Activated T-cell treated with anti-CD3 and anti-CD28 coated beads for 24 hours (primary cell): ENCODE measurements at places on chromosomes 16 and 17.

GRCh38 chr16:66335704-66336329 is 30.7 kb upstream of the CDH5 start:
- no peak for DNase-seq

DNA sequence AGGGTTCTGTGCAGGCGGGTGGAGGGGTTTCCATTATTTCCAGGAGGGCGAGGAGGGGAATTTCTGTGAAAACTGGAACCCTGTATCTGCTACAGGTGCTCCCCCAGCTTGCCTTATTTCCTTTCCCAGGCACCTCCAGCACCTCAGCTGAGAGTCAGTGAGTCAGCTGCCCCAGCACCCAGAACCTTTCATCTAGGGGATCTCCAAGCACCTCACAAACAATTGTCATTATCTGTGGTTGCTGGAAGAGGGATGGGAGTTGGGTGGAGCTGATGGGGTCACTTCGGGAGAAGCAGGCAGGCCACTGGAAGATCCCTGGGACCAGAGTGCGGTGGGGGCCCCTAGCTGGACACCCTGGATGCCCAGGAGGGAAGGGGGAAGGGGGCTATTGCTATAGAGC is 10.0 kb upstream of the CLUH start:
- DNase-seq: no peak

DNA sequence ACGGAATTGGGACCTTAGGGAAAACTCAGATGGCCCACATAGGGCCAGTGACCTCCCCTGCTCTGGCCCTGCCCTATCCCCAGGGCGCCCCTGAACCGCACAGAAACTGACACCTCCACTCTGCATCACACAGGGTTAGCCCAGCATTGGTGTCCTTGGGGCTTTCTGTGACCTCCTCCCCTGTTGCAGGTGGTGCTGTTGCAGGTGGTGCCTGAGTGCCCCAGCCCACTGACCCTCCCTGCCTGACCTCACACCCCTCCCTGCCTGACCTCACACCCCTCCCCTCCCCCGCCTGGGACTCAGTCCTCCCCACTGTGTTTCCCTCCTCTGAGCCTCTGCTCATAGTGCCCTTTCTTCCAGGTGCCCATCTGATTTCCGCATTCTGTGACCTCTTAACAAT is 21.4 kb downstream of the TNFRSF13B start:
- no peak for DNase-seq

GRCh38 chr16:65376601-65377000 is 254.7 kb upstream of the CDH11 start:
- DNase-seq: no peak

- no peak for DNase-seq
Observed at GRCh38 chr17:54749157-54749556, 151.5 kb upstream of the TOM1L1 start.

DNA sequence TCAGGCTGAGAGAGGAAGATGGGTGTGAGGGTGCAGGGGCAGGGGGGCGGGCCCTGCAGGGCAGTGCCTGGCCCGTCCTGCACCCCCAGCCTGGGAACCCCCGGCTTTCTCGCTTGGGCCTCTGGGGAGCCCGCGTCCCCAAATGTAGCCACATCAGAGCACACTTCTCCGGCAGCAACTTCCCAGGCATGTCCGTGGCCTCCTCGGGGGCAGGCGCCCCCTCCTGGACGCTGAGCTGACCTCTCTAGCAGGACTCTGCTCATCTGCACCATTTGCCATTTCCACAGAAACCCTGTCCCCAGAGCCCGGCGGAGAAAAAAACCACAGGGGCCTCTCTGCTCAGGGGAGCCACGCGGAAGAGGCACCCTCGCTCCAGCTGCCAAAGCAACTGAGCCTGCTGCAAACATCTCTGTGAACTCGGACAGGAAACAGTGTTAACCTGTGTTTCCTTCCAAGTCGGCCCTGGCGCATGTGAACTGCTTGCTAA is 63.4 kb downstream of the KLHDC4 start:
- peak; percentile 27 for DNase-seq

DNA sequence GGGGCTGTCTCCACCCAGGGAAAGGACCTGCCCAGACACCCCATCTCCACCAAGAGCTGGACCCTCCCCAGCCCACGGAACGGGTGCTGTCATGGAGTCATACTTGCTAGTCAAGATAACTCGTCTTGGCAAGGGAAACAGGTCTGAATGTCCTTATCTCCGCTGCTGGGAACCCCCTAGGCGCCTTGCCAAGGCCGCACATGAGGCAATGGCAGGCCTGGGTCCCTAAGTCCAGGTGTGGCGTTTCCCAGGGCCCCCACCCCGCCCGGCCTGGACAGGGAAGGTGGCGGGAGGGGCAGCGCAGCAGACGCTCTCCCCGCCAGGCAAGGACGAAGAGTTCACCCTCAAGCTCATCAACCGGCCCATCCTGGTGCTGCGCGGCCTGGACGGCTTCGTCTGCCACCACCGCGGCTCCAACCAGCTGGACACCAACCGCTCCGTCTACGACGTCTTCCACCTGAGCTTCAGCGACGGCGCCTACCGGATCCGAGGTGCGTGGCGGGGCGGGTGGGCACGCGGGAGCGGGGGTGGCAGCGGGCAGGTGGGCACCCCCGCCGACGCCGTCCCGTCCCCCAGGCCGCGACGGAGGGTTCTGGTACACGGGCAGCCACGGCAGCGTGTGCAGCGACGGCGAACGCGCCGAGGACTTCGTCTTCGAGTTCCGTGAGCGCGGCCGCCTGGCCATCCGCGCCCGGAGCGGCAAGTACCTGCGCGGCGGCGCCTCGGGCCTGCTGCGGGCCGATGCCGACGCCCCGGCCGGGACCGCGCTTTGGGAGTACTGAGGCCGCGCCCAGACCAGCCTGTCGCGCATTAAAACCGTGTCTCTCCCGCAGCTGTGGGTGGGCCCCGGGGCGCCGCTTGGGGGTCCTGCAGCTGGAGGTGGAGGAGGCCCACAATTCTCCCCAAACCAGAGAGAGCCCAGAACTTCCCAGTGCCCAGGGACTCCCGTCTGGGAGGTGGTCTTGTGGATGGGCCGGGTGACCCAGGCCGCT is 8.4 kb downstream of the FSCN2 start:
- DNase-seq: no peak

GRCh38 chr17:6244796-6245195 is 174.6 kb downstream of the WSCD1 start:
- no peak for DNase-seq

DNA sequence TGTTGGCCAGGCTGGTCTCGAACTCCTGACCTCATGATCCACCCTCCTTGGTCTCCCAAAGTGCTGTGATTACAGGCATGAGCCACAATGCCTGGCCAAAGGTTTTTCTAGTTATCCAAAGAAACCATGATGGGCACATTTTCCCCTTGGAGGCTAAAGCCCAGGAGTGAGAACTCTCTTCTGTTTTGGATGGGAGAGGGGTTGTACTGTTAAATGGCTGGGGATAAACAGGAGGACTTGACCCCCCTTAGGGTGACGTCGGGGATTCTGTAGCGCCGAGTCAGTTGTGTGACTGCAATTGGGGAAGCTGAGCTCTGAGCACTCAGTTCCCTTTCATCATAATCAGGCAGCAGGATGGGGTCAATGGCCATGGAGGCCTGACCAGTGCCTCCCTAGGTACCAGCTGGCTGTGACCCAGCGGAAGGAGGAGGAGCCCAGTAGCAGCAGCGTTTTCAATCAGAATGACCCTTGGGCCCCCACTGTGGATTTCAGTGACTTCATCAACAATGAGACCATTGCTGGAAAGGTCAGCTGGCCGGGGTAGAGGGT is 4.1 kb downstream of the AOC3 start:
- no peak for DNase-seq

- DNase-seq: no peak
Observed at GRCh38 chr17:58534901-58535421, 20.5 kb upstream of the MTMR4 start.

DNA sequence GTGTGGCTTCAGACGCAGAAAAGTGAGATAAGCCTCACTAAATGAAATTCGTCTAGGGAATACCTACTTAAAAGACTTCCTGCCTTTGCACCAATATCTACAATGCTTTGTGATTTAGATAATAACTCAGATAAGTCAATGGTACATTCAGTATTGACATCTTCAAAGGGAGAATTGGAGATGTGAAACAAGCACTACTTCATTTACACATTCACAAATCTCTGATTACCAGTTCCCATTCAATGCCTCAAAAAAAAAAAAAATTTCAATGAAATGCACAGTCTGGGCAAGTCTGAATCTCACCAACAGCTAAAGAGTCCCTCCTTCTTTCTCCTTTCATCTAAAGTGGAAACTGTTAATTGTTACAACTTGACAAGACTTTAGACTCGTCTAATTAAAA is 3.7 kb downstream of the PHF12 start:
- DNase-seq: no peak

- DNase-seq: no peak
Observed at GRCh38 chr17:4086041-4086483, 56.8 kb downstream of the ZZEF1 start.

GRCh38 chr16:2966043-2966807 is 2.1 kb downstream of the KREMEN2 start:
- no peak for DNase-seq

- DNase-seq: no peak
Observed at GRCh38 chr17:37197336-37197735, 178.4 kb upstream of the C17orf78 start.

GRCh38 chr17:46832331-46832821 is 13.9 kb upstream of the WNT3 start:
- no peak for DNase-seq

DNA sequence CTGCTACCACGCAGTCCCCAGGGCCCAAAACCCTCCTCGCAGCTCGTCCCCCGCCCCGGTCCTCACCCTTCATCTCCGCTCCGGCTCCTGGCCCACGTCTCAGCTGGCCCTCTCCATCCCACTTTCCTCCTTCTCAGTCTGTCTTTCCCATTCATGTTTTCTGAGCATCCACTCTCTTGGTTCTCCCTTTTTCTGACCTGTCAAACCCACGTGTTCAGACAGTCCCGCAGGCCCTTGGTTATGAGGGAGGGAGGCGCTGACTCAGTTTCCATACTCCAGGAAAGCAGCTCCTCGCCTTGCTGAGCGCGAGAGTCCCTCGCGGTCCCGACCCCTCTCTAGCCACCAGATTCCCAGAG is 392 bp upstream of the HID1 start:
- DNase-seq: no peak

GRCh38 chr17:65495122-65496055 is 66.1 kb downstream of the AXIN2 start:
- DNase-seq: no peak

DNA sequence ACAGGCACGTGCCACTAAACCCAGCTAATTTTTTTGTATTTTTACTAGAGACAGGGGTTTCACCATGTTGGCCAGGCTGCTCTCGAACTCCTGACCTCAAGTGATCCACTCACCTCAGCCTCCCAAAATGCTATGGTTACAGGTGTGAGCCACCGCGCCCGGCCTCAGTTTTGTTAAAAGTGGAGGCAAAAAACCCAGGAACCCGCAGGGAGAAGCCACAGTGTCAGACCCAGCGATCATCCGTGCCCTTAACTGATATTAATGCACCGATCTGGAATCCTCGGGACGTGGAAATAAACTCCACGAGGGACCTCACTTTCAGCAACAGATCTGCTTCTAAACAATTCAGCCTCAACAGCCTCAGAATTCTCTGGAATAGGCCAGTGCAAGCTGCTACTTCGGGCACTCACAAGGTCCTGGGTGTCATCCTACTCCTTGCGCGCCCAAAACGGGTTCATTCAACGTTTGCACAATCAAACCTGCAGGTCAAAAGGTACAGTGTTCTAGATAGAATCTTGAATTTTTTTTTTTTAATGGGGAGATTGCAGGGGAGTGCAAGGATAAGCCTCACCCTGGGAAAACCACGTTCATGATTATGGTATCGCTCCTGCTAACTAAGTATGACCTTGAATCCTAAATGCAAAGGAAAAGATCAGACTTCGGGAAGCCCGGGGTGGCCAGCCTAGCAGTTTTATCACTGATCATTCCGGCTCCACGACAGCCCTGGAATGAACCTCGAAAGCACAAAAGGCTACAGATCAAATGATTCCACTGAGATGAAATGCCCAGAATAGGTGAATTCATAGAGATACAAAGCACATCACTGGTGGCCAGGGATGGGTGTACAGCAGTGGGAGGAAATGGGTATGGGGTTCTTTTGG is 22.4 kb downstream of the LITAF start:
- DNase-seq: no peak

GRCh38 chr16:83351846-83352245 is 455.9 kb upstream of the HSBP1 start:
- DNase-seq: no peak

- DNase-seq: peak; percentile 46
Observed at GRCh38 chr17:58156839-58157803, 8.9 kb downstream of the OR4D1 start.

DNA sequence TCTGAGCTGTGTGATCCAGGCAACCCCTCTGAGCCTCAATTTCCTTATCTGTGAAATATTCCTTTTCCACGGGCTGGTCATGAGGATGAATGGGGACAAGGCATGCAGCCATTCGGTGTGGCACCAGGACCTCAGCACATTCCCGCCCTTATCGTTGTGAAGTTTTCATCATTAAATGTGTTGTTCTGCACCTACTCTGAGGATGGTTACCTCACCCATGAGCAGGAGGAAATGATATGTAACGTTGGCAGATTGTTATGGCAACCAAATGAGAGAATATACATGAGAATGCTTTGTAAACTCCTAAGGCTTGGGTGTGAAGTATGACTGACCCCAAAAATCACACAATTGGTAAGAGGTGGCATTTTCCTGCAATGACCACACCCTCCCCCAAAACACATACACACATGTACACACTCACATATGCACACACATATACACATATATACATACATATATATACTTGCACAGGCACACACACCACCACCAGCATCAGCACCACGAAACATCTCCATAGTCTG is 39.5 kb downstream of the SMARCE1 start:
- DNase-seq: no peak

- DNase-seq: no peak
Observed at GRCh38 chr17:55683550-55684315, 38.9 kb downstream of the TMEM100 start.

GRCh38 chr16:27723711-27724481 is 174.0 kb downstream of the KATNIP start:
- no peak for DNase-seq

GRCh38 chr16:23823475-23824384 is 12.1 kb upstream of the PRKCB start:
- DNase-seq: no peak

DNA sequence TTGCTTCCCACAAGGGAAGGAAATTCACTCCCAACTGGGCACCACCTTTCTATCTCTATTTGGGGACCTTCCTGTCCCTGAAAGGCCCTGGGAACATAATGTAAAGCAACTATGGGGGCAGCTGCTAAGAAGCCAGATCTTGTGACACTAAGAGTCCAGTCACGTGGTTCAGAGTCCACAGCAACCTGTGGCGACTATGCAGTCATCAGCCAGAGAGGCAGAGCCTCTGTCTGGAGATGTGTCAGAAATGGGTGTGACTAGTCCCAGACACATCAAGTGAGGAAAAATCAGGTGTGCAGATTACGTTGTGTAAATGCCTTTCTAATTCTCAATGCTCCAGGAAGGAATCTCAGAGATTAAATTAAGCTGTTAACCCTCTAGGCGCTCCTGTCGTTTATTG is 26.6 kb upstream of the SKAP1 start:
- DNase-seq: no peak

GRCh38 chr17:46100590-46100989 is 92.6 kb downstream of the KANSL1 start:
- no peak for DNase-seq
